Left hindlimb (tissue), 1 donor: ENCODE measurements at places on chromosomes 6 and 20.

GRCh38 chr6:134814076-134814695, 135.7 kb downstream of the ALDH8A1 start:
- DNase-seq, result no peak

DNA sequence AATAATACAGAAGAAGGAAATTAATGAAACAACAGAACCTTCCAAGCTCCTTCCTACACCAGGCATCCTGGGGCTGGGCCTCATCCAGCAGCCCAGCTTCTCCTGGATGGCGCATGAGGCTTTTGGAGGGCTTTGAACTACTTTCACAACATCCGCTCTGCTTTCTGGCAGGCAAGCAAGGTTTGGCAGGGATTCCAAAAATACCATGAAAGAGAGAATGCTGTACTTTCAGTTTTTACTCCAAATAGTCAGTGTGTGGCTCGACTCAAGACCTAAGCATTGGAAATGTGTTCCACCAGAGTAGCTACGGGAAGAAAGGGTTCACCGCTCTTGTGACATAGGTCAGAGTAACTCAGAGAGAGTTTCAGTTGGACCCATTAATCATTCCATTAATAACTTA, 125.4 kb downstream of the OPRM1 start:
- DNase-seq, result peak; percentile 87

DNA sequence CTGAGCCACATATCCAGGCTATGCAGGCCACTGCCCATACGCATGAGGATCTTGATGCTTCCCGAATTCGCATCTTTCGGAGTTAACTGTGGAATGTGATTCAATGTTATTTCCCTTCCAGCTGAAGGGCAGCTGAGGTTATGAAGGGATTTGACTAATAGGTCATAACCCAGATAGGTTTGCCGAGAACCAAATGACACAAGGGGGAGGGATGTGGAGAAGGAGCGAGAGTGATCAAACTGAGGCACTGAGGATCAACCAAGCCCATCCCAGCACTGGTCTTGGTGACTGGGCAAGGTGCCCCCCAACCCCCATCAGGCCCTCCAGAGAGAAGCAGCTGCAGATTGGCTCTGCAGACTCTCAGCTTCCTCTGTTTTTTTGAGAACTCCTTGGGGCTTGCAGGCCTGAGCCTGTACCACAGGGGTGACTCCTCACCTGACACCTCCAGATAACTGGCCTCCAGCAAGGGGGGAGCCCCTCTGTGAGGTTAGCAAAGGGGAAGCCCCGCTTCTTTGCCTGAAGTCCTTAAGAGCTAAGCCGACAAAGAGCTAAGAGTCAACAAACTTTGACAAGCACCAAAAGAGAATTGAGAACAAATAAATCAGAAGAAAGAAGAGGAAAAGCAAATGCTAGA, 185.9 kb downstream of the PDE7B start:
- no peak for DNase-seq

- no peak for DNase-seq
Measured at GRCh38 chr6:106037060-106037459, 49.1 kb upstream of the PRDM1 start.

- no peak for DNase-seq
Measured at GRCh38 chr6:33633084-33633461, 12.0 kb downstream of the ITPR3 start.

DNA sequence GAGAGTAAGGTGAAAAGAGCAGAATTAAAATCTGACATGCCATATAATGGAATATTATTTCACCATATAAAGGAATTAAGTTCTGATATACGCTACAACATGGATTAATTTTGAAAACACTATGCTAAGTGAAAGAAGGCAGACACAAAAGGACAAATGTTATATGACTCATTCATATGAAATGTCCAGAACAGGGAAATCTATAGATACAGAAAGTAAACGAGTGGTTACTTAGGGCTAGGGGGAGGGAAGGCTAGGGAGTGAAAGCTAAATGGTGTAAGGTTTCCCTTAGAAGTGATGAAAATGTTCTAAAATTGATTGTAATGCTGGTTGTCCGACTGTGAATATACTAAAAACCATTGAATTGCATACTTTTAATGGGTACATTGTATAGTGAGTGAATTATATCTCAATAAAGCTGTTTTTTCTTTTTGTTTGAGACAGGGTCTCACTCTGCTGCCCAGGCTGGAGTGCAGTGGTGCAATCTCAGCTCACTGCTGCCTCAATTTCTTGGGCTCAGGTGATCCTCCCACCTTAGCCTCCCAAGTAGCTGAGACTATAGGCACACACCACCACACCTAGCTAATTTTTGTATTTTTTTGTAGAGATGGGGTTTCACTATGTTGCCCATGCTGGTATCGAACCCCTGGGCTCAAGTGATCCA, 8.2 kb downstream of the PRPH2 start:
- no peak for DNase-seq
